ENCODE measurements at places on chromosomes 4 and X. TPM values are rescaled to one million over a fixed set of nuclear protein-coding genes. Genes with fewer than 3 reads are reported as not detected.

GSX2 gene
- 5.6 TPM for total RNA-seq

HTR2C gene
- 0.71 TPM for total RNA-seq

CENPI gene
- 5.5 TPM for total RNA-seq

DHRSX gene
- total RNA-seq = 34.2 TPM

RTL5 gene
- total RNA-seq = 16.1 TPM

FAM47E gene
- total RNA-seq = 5.4 TPM

ZFP42 gene
- total RNA-seq = 12.0 TPM

HPF1 gene
- 32.3 TPM for total RNA-seq

CSAG2 gene
- 0.40 TPM for total RNA-seq

CNGA1 gene
- total RNA-seq = 1.0 TPM

MBNL3 gene
- total RNA-seq = 13.5 TPM

NXF3 gene
- 0.19 TPM for total RNA-seq

STBD1 gene
- total RNA-seq = 4.1 TPM

CPEB2 gene
- 12.5 TPM for total RNA-seq

SHROOM2 gene
- total RNA-seq = 16.2 TPM

ANAPC4 gene
- total RNA-seq = 29.1 TPM

RAB41 gene
- total RNA-seq = not detected

GPRASP2 gene
- total RNA-seq = 8.5 TPM

ANXA3 gene
- 135 TPM for total RNA-seq

CLDN34 gene
- 0.86 TPM for total RNA-seq

FGF13 gene
- total RNA-seq = 13.4 TPM

ODAM gene
- 0.90 TPM for total RNA-seq

BEX5 gene
- total RNA-seq = 3.4 TPM

FAM241A gene
- 0.70 TPM for total RNA-seq

OTUD4 gene
- total RNA-seq = 38.8 TPM

RAB9B gene
- 2.8 TPM for total RNA-seq

SMIM10 gene
- total RNA-seq = 0.64 TPM

SPANXN3 gene
- not detected for total RNA-seq

KLB gene
- total RNA-seq = 0.43 TPM

ZMYM3 gene
- 34.9 TPM for total RNA-seq

RBM3 gene
- total RNA-seq = 178 TPM

INTU gene
- total RNA-seq = 11.8 TPM

CCSER1 gene
- total RNA-seq = 18.1 TPM

TLR10 gene
- total RNA-seq = 0.22 TPM

SPARCL1 gene
- 0.38 TPM for total RNA-seq

PNMA3 gene
- 4.3 TPM for total RNA-seq

USP27X gene
- total RNA-seq = 7.8 TPM

MID1 gene
- 22.4 TPM for total RNA-seq

PABPC5 gene
- total RNA-seq = 3.1 TPM

ENPEP gene
- 8.6 TPM for total RNA-seq

S100G gene
- 30.8 TPM for total RNA-seq

KLHL2 gene
- 15.6 TPM for total RNA-seq

ZCCHC18 gene
- 2.6 TPM for total RNA-seq

GLRA2 gene
- total RNA-seq = 0.38 TPM

DUSP21 gene
- total RNA-seq = not detected

FAM149A gene
- 9.9 TPM for total RNA-seq

RPGR gene
- total RNA-seq = 13.2 TPM

FSTL5 gene
- total RNA-seq = 3.6 TPM

EGFL6 gene
- total RNA-seq = 0.40 TPM

RRH gene
- 0.41 TPM for total RNA-seq

USP17L18 gene
- not detected for total RNA-seq
